ENCODE measurements at places on chromosomes 3 and 15.

GRCh38 chr3:67898916-67899315 lies 244.5 kb upstream of the SUCLG2 start:
- DNase-seq = no peak

- DNase-seq = no peak
Observed at GRCh38 chr3:165194511-165195240, 1.5 kb downstream of the SLITRK3 start.

DNA sequence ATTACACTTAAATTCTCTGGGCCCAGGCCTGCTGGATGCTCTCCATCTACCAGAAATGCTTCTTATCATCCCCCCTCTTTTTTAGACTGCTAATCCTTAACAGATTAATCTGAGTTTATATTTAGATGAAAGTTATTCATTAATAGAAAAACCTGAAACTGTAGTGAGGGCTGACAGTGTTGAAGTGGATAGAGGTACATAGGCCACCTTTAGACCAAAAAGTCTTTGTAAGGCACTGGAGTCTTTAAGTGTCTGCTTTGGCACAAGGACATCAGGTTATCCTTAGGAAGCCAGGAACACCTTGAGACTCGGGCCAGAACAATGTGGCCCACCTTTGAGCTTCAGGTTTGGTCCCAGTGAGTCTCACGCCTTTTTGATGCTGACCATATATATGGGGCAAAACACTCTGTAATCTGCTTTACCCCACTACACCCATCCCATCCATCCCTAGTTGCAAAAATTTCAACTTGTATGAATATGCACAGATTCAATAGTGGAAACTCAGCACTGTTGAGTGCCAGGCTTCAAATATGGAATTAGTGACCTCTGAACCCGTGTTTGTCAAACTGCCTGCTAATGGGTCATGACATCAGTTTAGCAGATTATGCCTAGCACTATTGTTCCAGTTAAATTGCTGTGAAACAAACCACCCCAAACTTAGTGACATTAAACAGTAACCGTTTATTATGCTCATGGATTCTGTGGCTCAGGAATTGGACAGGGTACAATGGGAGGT lies 44.0 kb downstream of the PDE8A start:
- no peak for DNase-seq

- no peak for DNase-seq
Observed at GRCh38 chr3:102605153-102605552, 170.3 kb downstream of the ZPLD1 start.

GRCh38 chr15:83809345-83809744 lies 155.4 kb downstream of the ADAMTSL3 start:
- no peak for DNase-seq

- no peak for DNase-seq
Observed at GRCh38 chr3:88611826-88612326, 462.1 kb downstream of the C3orf38 start.

- no peak for DNase-seq
Observed at GRCh38 chr15:55195996-55196395, 745 bp downstream of the RSL24D1 start.

DNA sequence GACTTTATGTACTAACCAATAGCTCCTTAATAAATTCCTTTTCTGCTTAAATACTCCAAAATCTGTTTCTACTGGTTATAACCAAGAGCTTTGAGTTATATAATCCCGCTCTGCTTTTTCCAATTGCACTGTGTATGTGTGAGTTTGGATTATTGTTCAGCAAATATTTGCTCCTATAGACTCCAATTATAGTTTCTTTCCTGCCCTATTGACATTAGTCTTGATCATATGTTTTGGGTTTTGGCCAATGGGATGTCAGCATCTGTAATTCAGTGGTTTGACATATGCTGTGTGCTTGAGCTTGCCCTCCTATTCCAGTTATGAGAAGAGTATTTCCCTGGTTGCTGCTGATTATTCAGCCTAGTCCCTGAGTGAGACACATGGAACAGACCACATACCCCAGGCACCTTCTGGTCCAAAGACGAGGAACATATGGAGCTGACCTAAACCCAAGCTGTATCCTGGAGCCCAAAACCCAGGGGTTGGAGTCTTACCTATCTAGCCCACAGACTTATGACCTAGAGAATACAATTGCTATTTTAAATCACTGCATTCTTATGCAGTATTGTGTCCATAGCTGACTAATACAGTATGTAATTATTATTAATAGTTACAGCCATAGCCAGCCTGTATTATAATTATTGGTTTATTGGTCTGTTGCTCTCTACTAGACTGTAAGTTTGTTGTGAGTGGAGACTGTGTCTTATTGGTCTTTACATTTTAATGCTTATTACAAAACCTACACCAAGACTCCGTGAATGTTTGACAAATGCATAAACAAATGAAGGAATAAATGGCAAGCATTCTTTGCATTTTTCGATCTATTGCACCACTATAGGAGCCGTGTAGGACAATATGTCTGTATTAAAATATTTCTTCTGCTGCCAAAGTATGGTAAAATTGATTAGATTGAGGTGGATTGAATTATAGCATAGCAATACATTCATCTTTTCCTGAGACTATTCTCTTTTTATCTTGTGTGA lies 11.7 kb upstream of the ZNF280D start:
- DNase-seq = no peak

Measured in activated CD4-positive, CD25-positive, alpha-beta regulatory T cell (primary cell).